Transverse colon (tissue), 4 donors: ENCODE measurements at places on chromosomes 7 and 10. TPM values are rescaled to one million over a fixed set of nuclear protein-coding genes. Genes with fewer than 3 reads are reported as not detected.

GRCh38 chr10:14010769-14011574 lies 319.8 kb downstream of the FRMD4A start:
- H3K4me1 ChIP-seq: peaks cover 5% of the 10 kb centered on the region
- H3K36me3 ChIP-seq: no peaks in the 10 kb centered on the region
- H3K27me3 ChIP-seq: no peaks in the 10 kb centered on the region
- DNase-seq: no peak

DNA sequence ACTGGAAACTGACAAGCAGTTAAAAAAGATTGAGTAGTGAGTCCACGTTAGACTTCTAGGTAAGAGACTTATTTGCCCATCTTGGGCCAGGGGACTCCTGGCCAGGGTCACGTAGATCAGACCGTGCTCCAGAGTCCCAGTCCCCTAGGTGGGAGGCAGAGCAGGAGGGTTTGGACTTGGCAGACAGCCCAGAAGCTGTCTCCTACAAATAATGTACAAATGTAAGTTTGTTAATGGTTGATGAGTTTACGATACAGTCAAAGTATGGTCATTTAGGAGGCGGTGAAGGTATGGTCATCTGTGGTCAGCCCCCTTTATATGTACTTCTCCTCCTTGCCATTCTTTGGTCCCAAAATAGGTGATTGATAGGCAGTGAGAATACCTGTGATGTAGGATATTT lies 28.2 kb downstream of the INPP5F start:
- H3K4me1 ChIP-seq: no peaks in the 10 kb centered on the region
- no peak for DNase-seq
- H3K36me3 ChIP-seq: no peaks in the 10 kb centered on the region
- no peak overlapping the region for H3K27ac ChIP-seq
- H3K4me3 ChIP-seq: no peak overlapping the region
- no peaks in the 10 kb centered on the region for H3K27me3 ChIP-seq

AVL9 gene
- total RNA-seq: 50.9 TPM

DNA sequence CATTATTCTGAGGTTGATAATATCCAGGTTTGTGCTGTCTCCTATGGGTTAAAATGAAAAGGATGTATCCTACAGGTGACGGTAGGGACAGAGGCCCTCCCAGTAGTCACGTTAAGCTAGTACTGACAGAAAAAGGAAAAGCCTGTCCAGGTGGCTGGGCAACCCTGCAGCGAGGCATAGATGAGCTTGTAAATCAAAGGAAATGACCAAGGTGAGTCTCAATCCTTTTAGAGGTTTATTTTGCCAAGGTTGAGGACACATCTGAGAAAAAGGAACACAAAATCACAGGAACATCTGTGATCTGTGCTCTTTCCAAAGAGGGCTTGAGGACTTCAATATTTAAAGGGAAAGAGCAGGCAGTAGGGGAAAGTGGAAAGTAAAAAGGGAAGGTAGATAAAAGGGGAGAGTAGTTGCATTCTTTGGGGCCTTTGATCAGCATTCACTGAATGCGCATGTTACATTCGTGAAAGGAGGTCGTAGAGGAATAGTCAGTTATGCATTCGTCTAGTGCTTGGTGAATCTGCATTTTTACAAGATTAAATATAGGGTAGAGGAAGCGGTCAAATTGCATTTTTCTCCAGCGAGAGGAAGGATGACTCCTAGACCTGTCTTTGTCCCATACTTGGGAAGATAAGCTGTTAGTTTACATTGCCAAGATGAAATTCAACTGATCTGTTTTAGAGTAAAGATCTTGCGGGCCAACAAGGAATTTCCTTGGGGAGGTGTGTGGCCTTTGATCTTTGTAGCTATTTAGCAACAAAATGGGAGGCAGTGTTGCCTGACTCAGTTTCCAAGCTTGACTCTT lies 884 bp upstream of the GSTO1 start:
- H3K4me3 ChIP-seq: peak overlapping the region; percentile 62
- peaks cover 6% of the 10 kb centered on the region for H3K36me3 ChIP-seq
- H3K27ac ChIP-seq: peak overlapping the region; percentile 95
- H3K4me1 ChIP-seq: peaks cover 8% of the 10 kb centered on the region
- no peak for DNase-seq

- no peak for DNase-seq
- no peaks in the 10 kb centered on the region for H3K4me1 ChIP-seq
- H3K36me3 ChIP-seq: no peaks in the 10 kb centered on the region
- H3K27me3 ChIP-seq: no peaks in the 10 kb centered on the region
- H3K4me3 ChIP-seq: no peak overlapping the region
Measured at GRCh38 chr7:108603656-108604306, 34.1 kb downstream of the DNAJB9 start.

- H3K36me3 ChIP-seq: no peaks in the 10 kb centered on the region
- DNase-seq: no peak
- H3K4me3 ChIP-seq: no peak overlapping the region
- H3K4me1 ChIP-seq: no peaks in the 10 kb centered on the region
Measured at GRCh38 chr7:135177028-135177696, 6.7 kb upstream of the CYREN start.

DNA sequence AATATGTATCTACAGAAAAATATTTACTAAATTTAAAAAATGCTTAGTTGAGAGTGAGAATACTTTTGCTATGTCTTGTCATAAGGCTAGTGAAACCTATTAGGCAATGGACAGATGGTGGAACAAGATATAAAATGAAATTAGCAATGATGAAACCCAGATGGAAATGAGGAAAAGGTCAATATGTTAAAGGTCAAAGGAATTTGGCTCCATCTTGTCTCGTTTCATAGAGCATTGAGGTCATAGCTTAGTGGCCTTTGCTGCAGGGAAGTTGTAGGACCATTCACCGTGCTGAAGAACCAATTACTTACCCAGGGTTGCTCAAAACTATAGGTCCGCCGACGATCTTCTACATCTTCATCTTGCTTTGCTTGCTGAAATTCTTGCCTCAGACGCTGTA lies 683.9 kb downstream of the PARD3 start:
- no peak overlapping the region for H3K4me3 ChIP-seq
- no peak for DNase-seq
- no peaks in the 10 kb centered on the region for H3K4me1 ChIP-seq
- no peaks in the 10 kb centered on the region for H3K27me3 ChIP-seq

DNA sequence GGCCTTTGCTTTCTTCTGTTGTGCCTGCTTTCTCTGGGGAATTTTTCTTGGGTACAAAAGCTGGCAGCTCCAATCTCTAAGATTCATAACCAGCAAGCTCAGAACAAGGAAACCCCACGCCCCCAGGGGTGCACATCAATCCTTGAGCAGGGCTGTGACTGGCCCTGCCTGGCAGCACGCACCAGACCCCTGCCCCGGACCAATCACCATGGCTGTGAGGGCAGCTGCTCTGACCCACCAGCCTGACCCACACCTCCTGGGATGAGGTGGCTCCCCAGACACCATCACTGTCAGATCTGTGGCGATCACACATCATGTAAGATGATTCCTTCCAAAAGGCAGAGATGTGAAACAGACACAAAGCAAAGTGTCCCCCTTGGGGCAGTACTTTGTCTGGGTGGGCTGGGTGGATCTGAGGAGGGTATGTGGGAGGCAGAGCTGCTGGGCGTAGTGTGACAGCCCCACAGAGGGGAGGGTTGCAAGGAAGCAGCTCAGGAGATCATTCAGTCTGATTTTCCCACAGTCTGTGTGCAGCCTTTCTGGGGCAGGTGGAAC lies 175.5 kb upstream of the SHH start:
- no peak for DNase-seq
- no peaks in the 10 kb centered on the region for H3K4me1 ChIP-seq
- no peaks in the 10 kb centered on the region for H3K27me3 ChIP-seq
- H3K4me3 ChIP-seq: no peak overlapping the region

GRCh38 chr10:123665491-123666286 lies 466 bp upstream of the GPR26 start:
- no peaks in the 10 kb centered on the region for H3K36me3 ChIP-seq
- no peak for DNase-seq
- H3K27ac ChIP-seq: no peak overlapping the region

ASB13 gene
- 69.2 TPM for total RNA-seq
